ENCODE measurements at places on chromosomes 6 and 20.

- DNase-seq, result no peak
Observed at GRCh38 chr6:149478631-149479314, 6.0 kb downstream of the ZC3H12D start.

GRCh38 chr20:55934146-55934545 is 71.2 kb downstream of the CBLN4 start:
- DNase-seq, result no peak

DNA sequence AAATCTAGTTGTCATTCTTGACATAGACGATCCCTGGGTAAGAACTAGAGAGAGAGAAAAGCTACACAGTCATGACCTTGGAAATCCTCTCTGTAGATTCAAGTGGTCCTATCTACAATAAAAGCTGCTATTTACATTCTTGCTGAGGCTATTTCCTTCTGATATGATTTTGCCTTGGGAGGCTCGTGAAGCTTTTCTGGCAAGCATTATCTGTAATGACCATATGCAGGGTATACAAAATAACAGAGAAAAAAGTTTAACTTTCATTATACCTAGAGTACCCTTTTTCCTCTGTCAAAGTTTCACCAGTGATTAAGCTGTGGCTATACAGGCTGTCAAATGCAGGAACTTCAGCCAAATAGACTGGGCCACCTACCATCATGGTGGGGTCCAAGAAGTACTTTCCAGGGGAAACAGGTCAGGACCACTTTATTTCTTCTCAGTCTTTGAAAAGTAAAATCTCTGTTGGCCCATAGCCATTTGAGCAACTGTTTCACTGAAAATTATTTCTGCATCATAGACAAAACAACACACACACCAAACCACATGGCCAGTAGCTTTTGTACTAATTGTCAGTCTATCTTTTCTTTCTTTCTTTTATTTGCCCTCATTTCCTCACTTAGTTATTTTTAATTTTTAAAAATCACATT is 677.0 kb upstream of the ID4 start:
- no peak for DNase-seq

DNA sequence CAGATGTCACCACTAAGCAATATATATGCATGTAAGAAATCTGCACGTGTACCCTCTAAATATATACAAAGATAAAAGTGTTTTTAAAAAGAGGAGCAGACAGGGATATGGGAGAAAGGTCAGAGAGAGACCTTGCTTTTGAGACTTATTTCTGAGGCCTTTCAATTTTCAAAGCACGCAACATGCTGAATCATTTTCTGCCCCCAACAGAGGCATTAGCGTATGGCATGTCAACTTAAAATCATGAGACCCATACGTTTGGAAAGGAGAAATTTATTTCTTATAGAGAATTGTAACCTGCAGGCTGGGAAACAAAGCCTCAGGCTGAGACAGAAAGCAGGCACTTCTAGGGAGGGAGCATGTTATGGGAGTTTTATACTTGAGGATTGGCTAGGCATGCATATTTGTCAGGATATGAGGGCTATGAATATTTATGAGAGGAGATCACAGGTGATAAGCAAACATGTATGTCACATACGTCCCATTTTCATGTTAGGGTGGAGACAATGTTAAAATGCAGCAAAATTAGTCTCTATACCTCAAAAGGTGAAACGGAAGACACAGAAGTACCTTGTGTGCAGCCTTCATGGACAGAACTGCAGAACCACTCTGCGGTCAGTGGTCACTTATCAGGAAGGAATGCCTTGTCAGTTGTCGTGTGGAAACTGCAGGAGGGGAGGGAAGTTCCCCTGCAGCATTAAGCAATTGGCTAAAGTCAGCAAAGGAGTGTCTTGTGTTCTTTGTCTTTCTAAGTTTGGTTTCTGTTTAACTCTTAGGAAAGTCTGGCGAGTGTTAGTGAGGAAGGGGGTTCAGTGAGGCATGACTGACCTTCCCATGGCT is 6.3 kb upstream of the GABRR2 start:
- DNase-seq, result no peak

- DNase-seq, result no peak
Observed at GRCh38 chr6:36924778-36925374, 29.7 kb upstream of the PI16 start.

DNA sequence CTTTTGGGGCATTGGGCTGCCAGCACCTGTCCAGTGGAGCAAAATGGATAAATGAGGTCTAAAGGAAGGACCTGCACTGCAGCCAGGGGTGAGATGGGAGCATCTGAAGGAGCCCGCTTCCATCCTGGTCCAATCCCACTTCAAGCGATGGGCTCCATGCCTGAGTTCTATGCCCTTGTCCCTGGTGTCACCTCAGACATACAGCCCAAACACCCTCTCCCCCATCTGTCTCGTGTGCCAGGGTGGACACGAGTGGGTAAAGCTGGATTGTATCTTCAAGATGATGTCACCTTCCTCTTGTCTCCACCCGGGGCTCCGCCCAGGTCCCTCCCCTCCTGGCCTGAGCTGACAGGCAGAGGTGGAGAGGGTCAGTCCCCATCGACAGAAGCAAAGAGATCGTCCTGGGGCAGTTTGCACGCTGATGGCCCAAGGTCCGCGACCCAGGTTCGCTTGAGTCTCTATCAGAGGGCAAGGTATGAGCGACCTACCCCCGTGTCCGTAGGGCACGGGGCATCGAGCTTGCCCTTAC is 544 bp downstream of the SMIM29 start:
- DNase-seq, result no peak

DNA sequence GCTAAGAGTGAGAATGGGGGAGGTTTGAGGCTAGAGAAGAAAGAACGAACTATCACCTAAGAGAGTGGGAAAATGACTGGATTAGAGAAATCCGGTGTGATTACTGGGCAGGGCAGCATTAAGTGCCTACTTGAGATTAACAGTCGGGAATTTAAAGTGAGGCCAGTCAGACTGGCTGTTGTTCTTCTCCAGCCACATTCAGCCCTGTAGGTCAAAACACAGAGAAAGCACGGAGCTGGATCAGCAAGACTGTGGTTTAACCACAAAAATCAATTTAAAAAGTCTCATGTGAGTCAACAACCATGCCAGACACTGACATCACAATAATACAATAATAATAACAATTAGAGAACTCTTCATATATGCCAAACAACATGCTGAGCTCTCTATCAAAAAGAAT is 301.9 kb upstream of the SGK1 start:
- DNase-seq, result peak; percentile 8

GRCh38 chr6:12033770-12034169 is 21.7 kb downstream of the HIVEP1 start:
- DNase-seq, result no peak

- DNase-seq, result peak; percentile 54
Observed at GRCh38 chr6:154301839-154302752, 54.5 kb downstream of the IPCEF1 start.

- DNase-seq, result no peak
Observed at GRCh38 chr6:10800810-10801209, 37.5 kb downstream of the MAK start.

DNA sequence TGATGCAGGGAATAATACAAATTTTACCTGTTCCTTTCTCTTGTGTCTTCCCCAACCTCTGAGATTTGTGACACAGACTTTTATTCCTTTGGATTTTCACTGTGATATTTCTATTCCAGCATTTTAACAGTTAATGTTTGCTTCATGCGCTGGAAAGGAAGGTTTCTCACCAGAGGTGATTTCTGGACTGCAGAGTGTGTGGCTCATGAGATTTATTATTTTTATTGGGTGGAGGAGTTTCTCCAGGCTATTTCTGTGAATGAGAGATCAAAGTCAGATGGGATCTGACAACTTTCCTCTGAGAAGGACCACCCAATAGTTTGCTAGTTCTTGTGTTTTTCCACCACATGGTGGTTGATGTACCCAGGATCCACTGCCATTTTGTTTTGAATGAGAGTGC is 377.5 kb downstream of the CDKAL1 start:
- DNase-seq, result no peak

- DNase-seq, result no peak
Observed at GRCh38 chr6:4953440-4953839, 50.4 kb downstream of the RPP40 start.

- peak; percentile 9 for DNase-seq
Observed at GRCh38 chr20:61731363-61732181, 334.1 kb downstream of the TAF4 start.

DNA sequence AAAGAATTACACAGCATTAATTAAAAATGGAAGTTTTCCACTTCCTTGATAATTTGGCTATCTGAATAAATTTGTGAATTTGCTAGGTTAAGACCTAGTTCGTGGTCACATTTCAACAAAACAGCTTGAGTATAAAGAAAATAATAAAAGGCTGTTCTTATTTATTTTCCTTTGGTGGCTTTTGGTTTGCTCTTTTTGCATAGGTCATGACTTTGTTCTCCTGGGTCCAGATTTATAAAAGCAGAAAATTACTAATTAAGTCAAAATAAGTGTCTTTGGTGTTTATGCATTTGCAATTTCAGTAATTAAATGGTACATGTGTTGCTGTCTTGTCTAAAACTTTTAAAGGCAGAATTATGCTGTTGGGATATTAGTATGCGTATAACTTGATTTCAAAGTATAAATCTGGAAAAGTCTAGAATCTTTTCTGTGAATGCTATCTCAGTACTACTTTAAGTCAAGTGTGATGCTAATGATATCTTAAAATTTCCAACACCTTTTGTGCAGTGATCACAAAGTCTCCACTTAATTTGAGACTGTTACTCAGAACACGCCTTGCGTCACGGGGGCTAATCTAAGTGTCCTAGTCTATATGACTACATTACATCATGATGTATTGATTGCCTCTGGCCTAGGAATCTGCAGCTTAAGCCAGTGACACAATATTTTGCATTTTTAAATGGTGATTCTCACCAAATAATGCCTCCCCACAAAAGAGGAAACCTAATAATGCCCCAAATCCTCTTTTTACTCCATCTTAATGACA is 41.0 kb downstream of the GNAS start:
- no peak for DNase-seq

GRCh38 chr6:107060704-107061103 is 32.7 kb downstream of the MTRES1 start:
- DNase-seq, result no peak

DNA sequence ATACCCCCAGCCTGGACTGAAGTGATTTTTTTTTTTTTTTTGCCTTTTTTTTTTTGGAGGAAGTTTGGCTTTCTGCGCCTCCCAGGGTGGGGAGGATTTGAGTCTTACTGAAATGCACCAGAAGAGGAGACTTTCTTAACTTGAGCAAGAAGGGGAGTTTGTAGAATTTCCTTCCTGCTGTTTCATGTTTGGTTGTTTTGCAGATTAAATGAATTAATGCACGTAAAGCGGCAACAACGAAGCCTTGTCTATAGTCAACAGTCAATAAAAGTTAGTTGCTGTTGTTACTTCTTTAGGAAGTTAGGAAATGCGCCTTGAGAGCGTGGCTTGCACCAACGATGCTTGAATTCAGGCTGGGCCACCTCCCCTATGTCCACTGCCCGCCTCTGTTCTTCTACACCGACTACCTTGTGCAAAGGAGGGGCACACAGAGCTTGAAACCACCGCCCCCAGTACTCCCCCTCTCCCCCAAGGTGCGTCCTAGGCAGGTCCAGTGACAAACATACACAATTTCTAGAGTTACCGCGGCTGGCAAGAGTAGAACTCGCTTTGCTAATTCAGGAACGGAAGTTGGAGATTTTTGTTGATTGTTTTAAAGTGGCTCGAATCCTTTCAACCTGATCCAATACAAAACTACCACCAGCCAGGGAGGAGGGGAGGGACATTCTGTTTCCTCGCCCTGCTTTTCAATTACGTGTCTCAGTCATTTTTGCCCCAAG is 830 bp upstream of the CYP24A1 start:
- no peak for DNase-seq

- DNase-seq, result no peak
Observed at GRCh38 chr20:36274181-36274841, 31.8 kb upstream of the DLGAP4 start.

GRCh38 chr6:23642849-23643248 is 483.2 kb upstream of the NRSN1 start:
- no peak for DNase-seq

DNA sequence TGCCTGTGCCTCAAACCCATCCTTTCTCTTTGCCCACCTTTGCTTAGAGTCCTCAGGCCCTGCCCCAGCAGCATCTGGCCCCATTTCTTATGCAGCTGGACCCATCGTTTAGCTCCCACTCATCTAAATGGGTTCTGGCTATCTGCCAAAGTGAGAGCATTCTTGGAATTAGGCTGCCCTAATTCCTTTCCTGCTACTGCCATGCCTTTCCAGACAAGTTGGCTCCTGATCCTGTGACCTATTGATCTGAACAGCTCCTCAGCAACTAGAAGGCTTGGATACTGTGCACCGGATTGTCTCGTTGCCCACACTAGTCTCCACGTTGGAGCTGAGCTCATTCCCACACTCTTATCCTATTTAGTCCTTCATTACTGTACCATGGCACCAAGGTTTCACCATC is 22.9 kb downstream of the DZANK1 start:
- no peak for DNase-seq

GRCh38 chr6:138036111-138036510 is 71.1 kb downstream of the PERP start:
- no peak for DNase-seq

- no peak for DNase-seq
Observed at GRCh38 chr20:46268131-46268614, 40.1 kb downstream of the CDH22 start.

DNA sequence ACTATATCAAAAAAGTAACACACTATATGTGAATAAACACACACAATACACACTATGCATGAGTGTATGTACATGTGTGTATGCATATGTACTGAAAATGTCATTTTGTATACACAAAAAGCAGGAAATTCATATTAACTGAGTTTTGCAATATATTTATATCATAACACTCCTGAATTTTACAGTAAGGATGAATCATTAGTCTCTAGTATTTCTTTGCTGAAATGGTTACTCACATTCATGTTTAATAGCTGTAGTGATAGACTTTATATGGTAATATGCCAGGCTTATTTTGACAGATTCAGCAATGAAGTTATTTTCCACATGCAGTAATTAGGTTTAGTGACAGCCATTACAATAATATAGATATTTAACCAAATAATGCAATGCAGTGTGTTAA is 1216.2 kb upstream of the CITED2 start:
- DNase-seq, result no peak

DNA sequence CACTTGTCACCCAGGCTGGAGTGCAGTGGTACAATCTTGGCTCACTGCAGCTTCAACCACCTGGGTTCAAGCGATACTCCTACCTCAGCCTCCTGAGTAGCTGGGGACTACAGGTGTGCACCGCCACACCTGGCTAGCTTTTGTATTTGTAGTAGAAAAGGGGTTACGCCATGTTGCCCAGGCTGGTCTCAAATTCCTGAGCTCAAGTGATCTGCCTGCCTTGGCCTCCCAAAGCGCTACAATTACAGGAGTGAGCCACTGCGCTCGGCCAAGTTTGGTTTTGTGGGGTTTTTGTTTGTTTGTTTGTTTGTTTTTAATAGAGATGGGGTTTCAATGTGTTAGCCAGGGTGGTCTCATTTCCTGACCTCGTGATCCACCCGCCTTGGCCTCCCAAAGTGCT is 12.3 kb downstream of the LOC128125822 start:
- DNase-seq, result no peak

DNA sequence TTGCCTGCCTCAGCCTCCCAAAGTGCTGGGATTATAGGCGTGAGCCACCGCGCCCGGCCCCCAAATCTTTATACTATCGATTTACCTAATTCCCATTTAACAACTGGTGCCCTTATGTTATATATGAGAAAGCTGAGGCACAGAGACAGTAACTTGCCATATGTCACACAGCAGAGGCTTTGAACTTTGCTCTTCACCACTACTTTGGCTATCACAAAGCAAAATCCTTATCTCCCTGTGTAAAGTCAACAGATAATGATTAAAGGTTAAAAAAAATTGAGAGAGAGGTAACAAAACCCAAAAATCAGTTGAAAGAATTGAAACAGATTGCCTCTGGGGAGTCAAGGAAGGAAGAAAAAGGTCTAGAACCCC is 22.3 kb downstream of the ILRUN start:
- no peak for DNase-seq
